ENCODE measurements at places on chromosomes 3 and 15. TPM values are rescaled to one million over a fixed set of nuclear protein-coding genes. Genes with fewer than 3 reads are reported as not detected.

The SLC12A1 gene
- not detected for total RNA-seq

The LIPH gene
- total RNA-seq = 1.9 TPM

The WDR93 gene
- total RNA-seq = not detected

The PDIA3 gene
- 216 TPM for total RNA-seq

The WWTR1 gene
- 52.0 TPM for total RNA-seq

The RARB gene
- total RNA-seq = 2.0 TPM

The ZKSCAN7 gene
- total RNA-seq = 5.7 TPM

The SMC4 gene
- total RNA-seq = 100 TPM

Measured in epithelial cell of proximal tubule (primary cell).